Lower lobe of right lung (tissue), 2 donors: ENCODE measurements at places on chromosomes 7 and 10.
A peak's percentile ranks its signal among the peaks of the same experiment; 100 is the strongest.

DNA sequence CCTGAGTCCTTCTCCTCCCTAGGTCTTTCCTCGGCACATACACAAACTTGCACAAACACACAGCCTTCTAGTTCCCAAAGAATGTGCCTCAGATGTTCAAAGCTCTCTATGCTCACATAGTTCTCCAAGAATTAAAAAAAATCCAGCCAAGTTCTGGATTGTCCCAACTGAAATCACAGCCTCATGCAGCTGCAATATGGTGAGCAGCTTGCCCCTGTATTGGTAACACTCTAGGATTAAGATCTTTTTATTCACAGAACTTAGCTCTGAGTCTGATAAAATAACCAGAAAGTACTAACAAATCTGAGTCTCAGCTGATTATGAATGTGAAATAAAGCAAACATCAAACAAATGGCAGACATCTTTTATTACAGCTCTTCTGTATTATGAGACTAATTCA, 604.8 kb upstream of the PFKP start:
- DNase-seq: no peak

DNA sequence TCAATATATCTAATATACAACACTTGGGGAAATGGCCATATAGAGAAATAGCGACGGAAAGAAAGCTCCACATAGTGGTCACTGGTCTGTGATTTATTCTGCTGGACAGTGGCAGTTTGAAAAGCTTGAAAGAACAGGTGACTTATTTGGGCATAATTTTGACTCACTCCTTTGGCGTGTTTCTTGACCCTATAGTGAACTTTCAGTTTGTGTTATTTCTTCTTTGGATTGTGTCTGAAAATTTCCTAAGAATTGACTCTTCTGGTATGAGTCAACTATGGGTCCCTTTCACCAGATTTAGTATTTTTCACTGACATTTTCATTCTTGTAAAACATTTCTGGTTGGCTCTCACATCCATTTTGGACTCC, 25.8 kb upstream of the IMMP2L start:
- no peak for DNase-seq

GRCh38 chr7:47914717-47915615, 33.3 kb downstream of the PKD1L1 start:
- no peak for DNase-seq

DNA sequence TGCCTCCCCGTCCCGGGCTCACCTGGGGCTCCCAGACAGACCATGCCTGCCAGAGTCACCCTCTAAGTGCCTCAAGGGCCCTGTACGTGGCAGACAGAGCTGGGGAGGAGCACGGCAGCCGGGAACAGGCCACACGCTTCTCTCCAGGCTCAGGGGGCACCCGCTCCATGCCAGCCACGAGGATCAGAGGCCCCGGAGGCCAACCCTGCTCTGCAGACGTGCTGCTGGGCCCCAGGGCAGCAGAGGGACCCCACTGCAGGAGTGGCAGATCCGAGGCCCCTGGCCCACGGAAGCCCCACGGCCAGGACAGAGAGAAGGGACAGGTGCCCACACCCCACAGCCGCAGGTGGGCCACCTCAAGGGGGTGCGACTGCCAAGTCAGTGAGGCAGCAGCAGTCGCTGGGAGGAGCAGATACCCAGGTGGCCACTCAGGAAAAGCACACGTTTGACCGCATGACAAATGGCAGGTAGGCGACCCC, 58.4 kb upstream of the TNRC18 start:
- DNase-seq: no peak

GRCh38 chr10:94357193-94357592, 5.5 kb downstream of the NOC3L start:
- no peak for DNase-seq

DNA sequence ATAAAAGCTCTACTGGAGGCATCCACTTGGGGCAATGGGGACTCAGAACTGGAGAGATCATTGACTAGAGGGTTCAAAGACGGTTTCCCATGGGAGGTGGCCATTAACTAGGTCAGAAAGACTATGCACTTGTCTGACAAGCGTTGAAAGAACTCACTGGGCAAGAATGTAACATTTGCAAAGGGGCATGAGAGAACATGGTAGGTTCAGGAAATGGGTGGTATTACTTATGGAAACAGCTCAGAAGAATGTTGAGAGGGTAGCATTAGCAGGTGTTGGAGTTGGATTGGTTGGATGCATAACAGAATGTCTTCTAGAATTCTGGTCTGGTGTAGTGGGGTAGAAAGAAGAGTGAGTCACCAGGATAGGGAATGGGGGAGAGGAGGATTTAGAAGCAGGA, 119.1 kb upstream of the CDCA7L start:
- DNase-seq: no peak

- no peak for DNase-seq
These were observed 3.8 kb upstream of the RBM33 start for GRCh38 chr7:155640629-155641028.

- DNase-seq: peak; percentile 85
These were observed 5.1 kb upstream of the MYL7 start for GRCh38 chr7:44145969-44146911.

DNA sequence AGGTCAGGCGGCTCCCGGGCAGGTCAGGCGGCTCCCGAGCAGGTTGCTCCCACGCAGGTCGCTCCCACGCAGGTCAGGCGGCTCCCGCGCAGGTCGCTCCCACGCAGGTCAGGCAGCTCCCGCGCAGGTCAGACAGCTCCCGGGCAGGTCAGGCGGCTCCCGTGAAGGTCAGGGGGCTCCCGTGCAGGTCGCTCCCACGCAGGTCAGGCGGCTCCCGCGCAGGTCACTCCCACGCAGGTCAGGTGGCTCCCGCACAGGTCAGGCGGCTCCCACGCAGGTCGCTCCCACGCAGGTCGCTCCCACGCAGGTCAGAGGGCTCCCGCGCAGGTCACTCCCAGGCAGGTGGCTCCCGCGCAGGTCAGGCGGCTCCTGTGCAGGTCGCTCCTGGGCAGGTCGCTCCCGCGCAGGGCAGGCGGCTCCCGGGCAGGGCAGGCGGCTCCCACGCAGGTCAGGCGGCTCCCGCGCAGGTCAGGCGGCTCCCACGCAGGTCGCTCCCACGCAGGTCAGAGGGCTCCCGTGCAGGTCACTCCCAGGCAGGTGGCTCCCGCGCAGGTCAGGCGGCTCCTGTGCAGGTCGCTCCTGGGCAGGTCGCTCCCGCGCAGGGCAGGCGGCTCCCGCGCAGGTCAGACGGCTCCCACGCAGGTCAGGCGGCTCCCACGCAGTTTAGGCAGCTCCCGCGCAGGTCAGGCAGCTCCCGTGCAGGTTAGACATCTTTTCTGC, 30.7 kb downstream of the PTPRN2 start:
- no peak for DNase-seq

- DNase-seq: peak; percentile 67
These were observed at the start of gene DNAH11 for GRCh38 chr7:21542891-21543527. Gene DNAH11, plus strand, starts transcription at chr7:21543039. Its CDS starts 207 bp downstream, at chr7:21543246.

- no peak for DNase-seq
These were observed 36.5 kb downstream of the IL15RA start for GRCh38 chr10:5940807-5941218.

DNA sequence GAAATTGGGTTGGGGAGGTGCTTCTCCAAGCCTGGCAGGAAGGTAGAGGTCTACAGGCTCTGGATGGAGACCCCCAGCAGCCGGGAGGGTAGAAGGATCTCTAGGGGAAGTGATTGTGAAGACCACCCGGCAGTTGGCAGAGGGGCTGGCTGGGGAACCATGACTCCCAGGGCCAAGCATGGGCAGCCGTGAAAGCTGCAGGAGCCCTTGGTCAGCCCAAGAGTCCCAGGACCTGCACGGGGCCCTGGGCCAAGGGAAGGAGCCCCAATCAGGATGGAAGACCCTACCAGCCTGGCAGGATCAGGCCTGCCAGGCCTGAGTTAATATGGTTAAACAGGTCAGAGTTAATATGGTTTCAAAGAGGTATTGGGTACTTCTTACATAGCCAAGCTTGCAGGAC, 126.3 kb upstream of the NANOS1 start:
- no peak for DNase-seq

- DNase-seq: peak; percentile 40
These were observed 79.7 kb downstream of the UNCX start for GRCh38 chr7:1312136-1313070.

- peak; percentile 53 for DNase-seq
These were observed 16.3 kb upstream of the ZMIZ1 start for GRCh38 chr10:79052291-79053080.

DNA sequence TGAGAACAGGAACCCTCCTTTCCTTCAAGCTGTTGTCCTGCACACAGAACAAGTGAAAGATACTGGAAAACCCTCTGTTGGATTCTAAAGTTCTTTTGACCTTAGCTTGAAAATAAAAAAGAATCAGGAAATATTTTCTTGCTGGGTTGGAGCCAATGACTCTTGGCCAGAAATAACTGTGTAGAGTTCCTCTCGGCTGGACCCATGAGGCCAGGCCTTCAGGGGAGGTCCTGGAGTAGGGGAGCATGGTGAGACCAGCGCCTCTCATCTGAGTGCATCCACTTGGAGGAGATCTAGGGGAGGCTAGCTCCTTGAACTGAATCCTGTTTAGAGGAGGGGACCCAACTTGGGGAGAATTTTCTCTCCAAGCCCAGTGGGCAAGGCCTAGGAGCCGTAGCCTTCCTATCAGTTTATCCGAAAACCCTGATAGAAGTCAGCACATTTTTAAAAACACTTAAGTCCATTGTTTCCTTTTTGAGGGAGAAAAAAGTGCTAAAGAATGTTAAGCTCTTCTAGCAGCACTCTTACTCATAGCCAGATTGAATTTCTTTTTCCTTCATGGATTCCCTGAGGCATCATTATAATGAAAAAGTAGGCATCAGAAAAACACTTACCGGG, 635.7 kb upstream of the ANKRD30A start:
- DNase-seq: no peak

GRCh38 chr7:114478384-114478783, 63.8 kb downstream of the FOXP2 start:
- DNase-seq: no peak

DNA sequence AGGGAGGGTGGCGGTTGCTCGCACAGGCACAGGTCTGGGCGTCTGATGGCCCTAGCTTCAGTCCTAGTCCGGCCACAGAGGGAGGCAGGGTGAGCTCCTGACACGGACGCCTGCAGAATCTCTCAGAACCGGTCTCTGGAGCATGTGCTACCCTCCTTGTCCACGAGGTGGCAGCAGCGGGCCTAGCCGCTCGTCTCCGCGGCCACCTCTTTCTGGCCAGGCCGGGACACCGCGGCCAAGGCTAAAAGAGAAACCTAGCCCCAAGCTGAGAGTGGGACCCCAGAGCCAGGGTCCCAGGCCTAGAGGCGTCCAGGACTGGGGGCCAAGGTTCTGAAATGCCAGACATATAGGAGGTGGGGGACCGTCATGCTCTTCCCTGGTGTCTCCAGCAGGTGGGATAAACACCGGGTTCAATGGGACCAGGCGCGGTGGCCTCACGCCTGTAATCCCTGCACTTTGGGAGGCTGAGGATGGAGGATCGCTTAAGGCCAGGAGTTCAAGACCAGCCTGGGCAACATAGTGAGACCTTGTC, 3.2 kb upstream of the LAT2 start:
- peak; percentile 90 for DNase-seq

DNA sequence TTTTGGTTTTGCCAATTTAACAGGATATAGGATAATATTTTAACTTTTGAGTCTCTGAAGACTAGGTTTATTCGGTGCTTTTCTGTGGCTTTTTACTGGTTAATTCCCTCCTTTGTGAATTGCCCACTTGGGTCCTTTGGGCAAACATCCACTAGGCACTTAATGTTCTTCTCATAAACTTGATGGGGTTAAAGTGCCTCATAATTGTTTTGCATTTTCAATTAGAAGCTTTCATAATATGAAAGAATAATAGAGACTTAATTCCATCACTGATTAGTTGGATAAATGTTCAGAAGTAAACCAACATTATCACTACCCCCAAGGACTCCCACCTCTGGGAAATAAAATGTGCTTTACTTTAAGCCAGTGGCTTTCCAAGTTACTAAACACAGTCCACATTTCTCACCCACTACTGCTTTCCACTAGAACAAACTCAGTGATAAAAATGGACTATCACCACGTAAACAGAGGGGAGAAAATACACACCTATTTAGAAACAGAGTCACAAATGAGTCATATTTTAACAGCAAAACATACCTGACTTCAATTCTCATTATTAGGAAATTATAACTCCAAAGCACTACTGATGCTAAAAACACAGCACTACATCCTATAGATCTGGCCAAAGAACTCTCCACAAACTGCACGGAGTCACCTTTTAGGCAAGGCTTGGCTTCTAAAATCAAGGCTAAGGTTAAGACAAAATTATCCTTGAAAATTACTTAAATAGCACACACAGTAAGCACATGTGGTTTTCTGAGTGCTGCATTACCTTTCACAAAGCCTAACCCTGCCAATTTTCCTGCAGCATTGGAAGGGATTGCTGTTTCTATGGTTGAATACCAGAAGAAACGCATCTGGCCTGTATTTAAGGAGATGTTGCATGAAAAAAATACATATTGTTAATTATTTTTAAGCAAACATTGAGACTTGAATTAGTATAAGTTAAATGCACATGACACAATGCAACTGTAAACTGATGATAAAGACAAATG, 41.2 kb downstream of the PARD3 start:
- no peak for DNase-seq

DNA sequence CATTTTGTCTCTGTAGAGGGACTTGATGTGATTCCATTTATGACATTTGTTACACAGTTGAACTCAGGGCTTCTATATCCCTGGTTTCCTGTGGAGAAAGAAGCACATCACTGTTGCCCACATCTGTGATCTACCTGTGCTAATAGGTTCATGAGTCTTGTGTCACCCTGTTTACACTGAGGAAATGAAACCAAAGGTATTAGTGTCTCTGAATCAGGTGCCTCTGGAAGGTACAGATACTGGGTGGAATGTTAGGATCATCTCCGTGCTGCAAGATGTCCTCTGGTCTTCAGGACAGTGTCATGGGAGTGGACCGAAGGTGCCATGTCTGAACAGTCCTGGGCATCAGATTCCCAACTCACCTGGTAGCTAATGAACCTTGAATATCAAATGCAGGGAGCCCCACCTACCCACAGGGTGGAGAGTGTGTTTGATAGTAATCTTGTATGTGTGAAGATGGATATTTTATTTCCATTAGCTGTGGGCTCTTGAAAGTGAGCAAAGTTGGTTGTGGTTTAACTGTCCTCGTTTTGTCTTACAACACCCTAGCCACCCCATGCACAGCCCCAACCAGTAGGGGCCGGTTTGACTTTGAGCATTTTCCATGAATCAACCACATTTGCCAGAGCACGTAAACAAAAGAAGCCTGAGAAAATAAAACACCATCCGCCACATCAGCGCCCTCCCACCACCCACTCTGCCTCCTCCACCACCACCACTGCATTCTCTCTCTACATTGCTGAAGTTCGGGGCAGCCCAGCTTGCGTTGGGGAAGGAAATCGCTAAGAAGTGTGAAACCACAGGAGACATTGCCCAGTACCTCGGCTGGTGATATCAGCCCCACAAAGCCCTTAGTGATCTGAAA, 40.7 kb downstream of the TARP start:
- DNase-seq: peak; percentile 60

GRCh38 chr7:37376386-37376785, 72.3 kb downstream of the ELMO1 start:
- no peak for DNase-seq

GRCh38 chr10:79067241-79068202, 1.2 kb upstream of the ZMIZ1 start:
- peak; percentile 90 for DNase-seq

GRCh38 chr7:116810267-116811116, 51.9 kb upstream of the CAPZA2 start:
- DNase-seq: no peak

- DNase-seq: no peak
These were observed 666 bp upstream of the YAE1 start for GRCh38 chr7:39565538-39565937.

GRCh38 chr10:122277526-122278136, 6.5 kb downstream of the BTBD16 start:
- DNase-seq: no peak
